Inflammatory macrophage treated with lipopolysaccharide for 1 hour (primary cell): ENCODE measurements at places on chromosomes 13 and 19.

GRCh38 chr13:81326913-81327312 lies 986.0 kb upstream of the SPRY2 start:
- no peak for DNase-seq

GRCh38 chr19:13729859-13730258 lies 34.5 kb upstream of the MRI1 start:
- peak; percentile 49 for DNase-seq

DNA sequence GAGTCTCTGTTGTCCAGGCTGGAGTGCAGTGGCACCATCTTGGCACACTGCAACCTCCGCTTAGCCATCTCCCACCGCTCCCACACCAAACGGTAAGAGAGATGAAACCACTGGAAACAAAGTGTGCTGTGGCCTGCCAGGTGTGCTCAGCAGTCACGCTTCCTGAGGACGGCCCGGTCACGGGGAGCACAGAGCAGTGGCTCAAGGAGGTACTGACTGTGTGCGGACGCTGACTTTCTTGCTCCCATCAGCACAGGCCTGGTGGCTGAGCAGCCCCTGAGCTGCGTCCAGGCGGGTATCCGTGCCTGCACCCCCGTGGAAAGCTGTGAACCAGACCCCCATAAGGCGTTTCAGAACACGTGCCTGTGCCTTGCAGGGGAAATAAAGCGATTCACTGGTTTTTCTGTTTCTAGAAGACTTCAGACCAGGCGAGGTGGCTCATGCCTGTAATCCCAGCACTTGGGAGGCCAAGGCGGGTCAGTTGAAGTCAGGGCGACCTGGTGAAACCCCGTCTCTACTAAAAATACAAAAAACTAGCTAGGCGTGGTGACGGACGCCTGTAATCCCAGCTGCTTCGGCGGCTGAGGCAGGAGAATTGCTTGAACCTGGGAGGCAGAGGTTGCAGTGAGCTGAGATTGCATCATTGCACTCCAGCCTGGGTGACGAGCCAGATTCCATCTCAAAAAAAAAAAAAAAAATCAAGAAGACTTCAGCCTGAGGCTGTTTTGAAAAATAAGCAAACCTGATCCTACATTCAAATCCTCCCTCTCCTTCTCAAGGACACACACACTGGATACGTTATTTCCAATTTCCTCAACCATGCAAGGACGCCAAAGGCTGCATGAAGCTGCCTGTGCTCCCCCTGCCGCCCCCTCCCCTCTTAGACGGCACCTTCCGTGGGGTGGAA lies 25.5 kb downstream of the ADPRHL1 start:
- DNase-seq = no peak

- DNase-seq = no peak
These were observed 3.6 kb downstream of the FOXO1 start for GRCh38 chr13:40662866-40663265.

- no peak for DNase-seq
These were observed 13.1 kb upstream of the SCEL start for GRCh38 chr13:77522444-77522843.

- no peak for DNase-seq
These were observed 13.3 kb downstream of the LSM4 start for GRCh38 chr19:18309525-18310064.

DNA sequence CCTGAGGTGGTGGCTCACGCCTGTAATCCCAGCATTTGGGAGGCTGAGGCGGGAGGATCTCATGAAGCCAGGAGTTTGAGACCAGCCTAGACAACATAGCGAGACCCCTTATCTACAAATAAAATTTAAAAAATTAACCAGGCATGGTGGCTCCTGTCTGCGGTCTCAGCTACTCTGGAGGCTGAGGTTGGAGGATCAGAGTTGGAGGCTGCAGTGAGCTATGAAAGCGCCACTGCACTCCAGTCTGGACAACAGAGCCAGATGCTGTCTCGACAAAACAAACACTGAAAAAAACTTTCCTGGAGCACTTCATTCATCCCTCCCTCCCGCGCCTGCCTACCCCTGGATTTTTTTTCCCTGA lies 665 bp upstream of the ATG4D start:
- DNase-seq = no peak

DNA sequence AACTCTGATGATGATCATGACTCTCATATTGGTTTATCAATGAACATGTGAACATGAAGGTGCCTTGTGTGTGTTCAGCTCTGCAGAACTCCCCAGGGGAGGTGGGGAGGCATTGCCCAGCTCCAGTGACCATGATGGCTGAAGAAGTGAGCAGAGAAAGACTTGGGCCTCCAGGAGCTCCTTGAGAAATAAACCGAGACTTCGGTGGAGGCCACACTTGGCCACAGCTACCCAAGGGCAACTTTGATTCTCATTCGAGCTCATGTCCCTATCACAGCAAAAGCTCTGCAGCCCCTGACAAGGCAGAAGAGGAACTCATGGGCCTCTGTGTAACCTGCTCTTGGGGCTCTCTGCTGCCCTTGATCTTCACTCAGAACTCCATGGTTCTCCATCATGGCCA lies 44.1 kb upstream of the ZNF536 start:
- no peak for DNase-seq

- DNase-seq = no peak
These were observed 53.3 kb downstream of the SOX21 start for GRCh38 chr13:94658926-94659597.
